ENCODE measurements at places on chromosomes 6 and 20.

DNA sequence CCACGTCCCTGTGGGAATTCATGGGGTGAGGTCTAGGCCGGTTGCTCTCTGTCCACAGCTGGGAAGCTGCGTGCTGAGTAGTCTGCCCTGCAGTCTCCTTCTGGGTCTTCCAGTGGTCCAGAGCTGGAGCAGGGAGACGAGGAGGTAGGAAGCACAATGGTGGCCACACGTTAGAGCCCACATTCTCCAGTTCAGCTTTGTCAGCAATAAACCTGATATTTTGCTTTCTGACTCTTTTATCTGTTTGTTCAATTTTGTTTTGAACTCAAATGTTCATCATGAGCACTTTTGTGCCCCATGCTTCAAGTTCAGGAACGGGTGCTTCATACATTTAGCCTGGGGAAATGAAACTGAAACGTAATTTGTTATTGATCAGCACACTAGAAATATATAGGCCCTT lies 21.3 kb downstream of the FNDC1 start:
- DNase-seq = no peak

GRCh38 chr6:140684776-140685550 lies 1310.5 kb upstream of the CITED2 start:
- DNase-seq = no peak

DNA sequence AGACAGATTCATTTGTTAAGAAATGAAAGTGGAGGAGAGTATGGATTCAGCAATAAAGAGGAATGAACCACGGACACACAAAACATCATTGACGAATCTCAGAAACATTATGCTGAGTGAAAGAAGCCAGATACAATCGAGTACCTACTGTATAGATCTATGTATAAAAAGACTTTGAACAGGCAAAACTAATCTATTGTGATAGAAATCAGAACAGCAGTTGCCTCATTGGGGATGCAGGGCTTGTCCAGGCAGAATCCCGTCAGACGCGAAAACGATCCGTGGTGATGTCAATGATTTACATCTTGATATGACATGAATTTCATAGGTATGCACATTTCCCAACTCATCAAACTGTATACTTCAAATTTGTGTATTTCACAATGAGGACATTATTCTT lies 265.2 kb downstream of the CBLN4 start:
- no peak for DNase-seq

DNA sequence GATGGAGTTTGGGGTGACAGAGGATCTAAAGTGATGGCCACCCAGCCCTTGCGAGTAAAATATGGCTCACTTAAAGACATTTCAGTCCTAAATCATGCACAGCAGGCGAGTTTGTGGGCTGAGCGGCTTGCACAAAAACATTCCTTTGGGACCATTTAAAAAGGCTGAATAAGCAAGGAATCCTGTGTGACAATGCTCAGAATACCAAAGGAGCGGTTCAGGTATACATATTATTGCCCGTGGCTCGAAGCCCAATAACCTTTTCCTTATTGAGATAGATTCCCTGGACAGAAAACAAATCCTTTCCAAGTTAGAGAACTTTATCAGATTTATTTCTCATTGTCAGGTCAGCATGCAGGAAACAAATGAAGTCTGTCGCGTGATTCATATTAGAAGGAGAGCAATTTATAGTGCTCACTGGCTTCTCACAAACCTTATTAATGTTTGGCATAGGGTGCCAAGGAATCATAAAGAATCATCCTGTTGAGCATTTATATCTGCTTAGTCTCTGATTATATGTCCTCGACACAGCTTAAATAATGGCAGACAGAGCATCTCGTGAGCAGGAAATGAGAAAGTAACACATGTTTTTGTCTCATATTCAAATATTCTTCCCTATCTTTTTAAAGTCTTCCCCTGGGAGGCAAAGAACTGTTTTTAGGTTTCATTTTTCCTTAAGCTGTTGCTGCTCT lies 121.3 kb downstream of the TRMT11 start:
- no peak for DNase-seq

DNA sequence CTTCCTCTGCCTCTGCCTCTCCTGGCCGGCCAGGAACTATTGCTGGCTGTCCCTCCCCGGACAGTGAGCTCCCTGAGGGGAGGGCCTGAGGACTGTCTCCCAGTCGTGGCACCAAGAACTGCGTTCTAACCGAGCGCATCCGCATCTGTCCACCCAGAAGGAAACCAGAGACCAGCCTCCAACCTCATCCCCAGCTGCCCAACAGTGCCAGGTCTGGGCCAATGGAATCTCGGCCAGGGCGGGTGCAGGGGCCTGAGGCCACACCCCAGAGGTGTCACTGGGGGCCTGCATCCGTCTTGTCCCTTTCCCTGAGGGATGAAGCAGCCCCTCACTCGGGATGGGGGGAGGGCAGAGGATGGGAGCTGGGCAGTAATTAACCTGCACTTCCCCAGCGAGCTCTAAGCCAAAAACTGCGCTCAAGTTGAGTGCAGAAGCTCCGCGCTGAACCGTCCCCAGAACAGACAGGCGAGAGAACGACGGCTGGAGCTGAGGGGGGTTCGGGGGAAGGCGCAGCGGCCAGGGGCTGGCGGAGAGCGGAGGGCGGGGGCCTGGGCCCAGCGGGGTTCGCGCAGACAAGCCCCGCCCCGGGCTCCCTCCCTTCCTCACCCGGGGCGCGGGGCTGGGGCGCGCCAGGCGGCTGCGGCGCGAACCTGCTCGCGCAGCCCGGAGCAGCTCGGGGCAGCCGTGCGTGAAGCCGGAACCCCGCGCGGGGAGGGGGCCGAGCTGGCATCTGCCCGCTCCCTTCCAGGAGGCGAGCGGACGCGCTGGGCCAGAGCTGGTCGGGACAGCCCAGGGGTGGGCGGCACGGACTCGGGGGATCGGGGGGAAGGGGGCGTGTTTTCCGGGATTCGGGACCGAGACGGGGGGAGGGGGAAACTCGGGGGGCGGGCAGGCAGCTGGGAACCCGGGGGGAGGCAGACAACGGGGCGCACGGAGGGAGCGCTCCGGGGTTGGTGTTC lies 1.4 kb downstream of the TFEB start:
- DNase-seq = peak; percentile 49

GRCh38 chr20:57514273-57514751 lies 10.6 kb downstream of the CTCFL start:
- DNase-seq = no peak

GRCh38 chr6:23435126-23435525 lies 690.9 kb upstream of the NRSN1 start:
- no peak for DNase-seq

DNA sequence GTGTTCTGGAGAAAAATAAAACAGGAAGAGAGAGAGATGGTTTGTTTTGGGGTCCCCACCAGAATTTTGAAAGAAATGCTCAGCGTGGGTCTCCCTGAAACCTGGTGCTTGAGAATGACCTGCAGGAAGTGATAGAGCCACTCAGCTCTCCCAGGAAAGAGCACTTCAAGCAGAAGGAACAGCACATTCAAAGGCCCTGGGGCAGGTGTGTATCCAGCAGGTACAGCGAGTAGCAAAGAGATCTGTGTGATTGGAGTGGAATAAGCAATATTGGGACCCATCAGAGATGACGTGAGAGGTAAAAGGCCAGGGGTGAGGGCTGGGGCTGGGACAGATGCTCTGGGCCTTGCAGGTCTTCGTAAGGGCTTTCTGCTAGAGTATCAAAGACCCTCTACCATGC lies 89.5 kb upstream of the CCDC167 start:
- no peak for DNase-seq

DNA sequence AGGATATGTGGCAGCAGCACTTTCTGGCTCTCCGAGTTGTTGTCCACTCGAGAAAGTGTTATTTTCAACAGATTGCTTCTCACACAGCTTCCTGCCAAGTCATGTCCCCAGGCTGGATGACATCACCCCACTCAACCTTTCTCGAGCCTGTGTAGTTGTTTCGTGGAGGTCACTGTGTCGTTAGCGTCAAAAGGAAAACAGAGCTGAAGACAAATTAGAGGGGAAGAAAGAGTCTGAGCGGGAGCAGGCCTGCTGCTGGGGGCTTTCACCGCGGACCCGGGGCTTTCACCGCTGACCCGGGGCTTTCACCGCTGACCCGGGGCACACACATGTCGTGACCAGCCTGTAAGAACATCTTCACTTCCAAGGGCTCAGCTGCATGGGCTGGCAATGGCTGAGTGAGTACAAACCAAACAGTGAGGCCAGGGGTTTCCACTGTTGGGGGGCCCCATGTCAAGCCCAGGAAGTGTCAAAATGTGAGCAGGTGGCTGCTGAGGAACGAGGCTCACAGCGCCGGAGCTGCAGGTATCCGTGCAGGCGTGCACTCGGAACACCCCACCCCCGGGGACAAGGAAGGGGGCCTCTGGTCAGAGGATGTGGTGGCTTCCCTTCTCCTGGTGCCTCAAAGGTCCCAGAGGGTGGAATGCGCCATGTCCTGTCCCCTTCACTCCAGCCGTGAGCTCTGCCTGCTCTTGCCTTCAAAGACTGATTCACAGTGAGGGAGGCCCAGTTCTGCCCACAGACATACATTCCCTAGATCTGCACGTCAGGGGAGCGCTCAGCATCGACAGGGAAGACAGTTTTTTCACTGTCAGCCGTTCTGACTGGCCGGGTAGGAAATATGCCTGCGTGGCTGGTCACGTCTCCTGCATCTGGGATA lies 365.9 kb downstream of the TAF4 start:
- no peak for DNase-seq

DNA sequence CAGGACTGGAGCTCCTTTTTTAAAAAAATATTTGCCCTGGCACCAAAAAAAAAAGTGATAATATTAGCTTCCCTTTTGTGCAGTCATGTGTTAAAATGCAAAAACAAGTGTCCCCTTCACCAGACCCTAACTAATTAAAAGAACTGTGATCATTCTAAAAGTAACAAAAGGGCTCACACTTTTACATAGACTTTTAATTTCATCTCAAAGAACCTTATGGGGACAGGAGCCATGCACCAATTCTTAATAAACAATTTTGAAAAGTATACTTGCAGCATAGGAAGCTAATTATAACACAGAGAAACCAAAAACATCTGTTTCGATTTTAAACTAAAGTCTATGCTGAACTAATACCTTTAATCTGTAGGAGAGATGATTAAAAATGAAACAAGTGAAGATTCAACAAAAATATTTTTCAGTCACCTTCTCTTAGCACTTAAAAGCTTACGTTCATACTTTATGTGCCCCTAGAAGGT lies 17.3 kb downstream of the STX7 start:
- DNase-seq = no peak

GRCh38 chr20:51119914-51120313 lies 97.0 kb upstream of the KCNG1 start:
- DNase-seq = no peak

GRCh38 chr6:33082702-33083101 lies 6.9 kb downstream of the HLA-DPB1 start:
- DNase-seq = no peak

- peak; percentile 49 for DNase-seq
Observed at GRCh38 chr6:45930420-45931040, 85.1 kb downstream of the CLIC5 start.

DNA sequence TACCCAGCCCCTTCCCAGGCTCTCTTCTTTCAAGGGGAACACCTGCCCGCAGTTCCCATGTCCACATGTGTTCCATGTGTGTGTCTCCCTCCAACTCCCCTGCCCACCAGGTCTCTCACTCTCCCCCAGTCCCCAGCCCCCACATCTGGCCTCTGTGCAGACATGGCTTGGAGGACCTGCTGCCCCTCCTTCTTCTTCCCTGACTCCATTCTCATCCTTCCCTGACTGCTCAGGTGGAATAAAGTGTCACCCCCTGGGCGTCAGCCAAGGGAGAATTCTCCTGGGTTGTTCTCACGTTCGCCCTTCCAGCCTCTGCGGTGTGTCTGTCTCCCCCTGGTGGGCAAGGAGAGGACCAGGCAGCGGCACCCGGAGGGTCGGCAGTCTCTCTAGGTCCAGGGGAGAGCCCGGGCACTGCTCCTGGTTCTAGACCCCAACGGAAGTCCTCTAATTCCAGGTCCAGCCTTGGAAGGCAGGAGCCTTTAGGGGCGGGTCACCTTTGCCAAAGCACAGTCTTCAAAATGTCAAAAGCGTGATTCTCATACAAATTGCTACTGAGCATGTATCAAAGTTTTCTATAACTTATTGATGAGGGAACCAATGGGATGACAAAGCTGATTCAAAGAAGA lies 50.5 kb downstream of the EBF4 start:
- DNase-seq = peak; percentile 69

DNA sequence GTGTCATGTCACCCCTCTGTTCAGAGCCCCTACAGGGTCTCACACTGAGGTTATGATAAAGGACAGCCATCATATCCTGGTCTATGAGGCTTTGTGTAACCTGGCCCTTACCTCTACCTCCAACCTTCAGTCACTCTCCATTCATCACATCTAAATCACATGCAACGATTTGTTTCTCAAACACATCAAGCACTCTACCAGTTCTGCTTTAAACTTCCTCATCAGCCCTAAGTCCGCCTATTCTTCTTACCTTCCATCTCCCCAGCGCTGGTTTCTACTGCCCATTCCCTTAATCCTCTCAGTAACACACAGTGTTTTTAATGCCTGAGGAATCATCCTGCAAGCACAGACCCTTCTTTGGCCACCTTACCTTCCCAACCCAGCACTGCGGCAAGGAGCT lies 17.9 kb upstream of the BACH2 start:
- DNase-seq = no peak

- DNase-seq = no peak
Observed at GRCh38 chr6:15429141-15430110, 183.6 kb downstream of the JARID2 start.

- no peak for DNase-seq
Observed at GRCh38 chr20:15702161-15702560, 871.1 kb downstream of the KIF16B start.

All from activated CD4-positive, alpha-beta T cell treated with anti-CD3 and anti-CD28 coated beads, Interleukin-2, amount 50 U/mL, for 4 hours (primary cell).